ENCODE measurements at places on chromosomes 16 and 17.

DNA sequence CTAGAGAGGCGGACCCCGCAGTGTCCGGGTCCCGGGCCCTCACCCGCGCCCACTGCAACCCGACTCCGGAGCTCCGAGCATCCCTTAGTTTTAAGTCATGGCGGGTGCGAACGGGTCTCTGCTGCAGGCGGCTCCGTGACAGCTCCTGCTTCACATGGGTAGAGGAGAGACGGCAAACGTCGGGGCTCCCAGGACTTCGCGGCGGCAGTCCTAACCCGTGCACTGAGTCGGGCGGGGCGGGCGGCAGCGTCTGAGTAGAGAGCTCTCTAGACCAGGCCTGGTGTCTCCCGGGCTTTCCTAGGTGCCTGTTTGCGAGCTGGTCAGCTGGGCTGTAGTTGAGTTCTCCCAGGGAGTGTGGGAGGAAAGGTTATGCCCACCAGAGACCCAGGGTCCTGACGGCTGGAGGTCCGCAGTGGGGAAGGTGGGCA is 345 bp downstream of the TSC2 start:
- no peak for DNase-seq

GRCh38 chr16:71460236-71460635 is 1.8 kb downstream of the ZNF23 start:
- peak; percentile 74 for DNase-seq

- DNase-seq, result no peak
These were observed 139.1 kb upstream of the GSE1 start for GRCh38 chr16:85473909-85474620.

GRCh38 chr16:564690-565418 is 2.0 kb upstream of the NHLRC4 start:
- no peak for DNase-seq

- no peak for DNase-seq
These were observed 26.3 kb upstream of the SSTR5 start for GRCh38 chr16:1045993-1046911.

DNA sequence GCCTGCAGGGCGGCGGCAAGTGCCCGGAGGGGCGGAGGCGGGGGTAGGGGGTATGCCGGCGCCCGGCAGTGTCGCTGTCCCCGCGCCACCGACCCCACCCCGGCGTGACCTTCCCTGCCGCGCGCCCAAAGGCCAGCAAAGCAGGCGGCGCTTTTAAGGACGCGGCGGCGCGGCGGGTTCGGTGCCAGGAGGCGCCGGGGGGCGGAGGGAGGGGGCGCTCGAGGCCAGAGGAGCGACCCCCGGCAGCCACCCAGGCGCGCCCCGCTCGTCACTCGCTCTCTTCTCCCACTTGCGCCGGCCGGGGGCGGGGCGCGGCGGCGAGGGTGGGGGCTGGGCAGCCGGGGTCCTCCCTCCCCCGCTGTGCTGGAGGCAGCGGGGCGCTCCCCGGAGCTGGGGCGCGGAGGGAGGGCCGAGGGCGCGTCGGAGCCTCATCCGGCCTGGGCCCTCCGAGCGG is 8.6 kb upstream of the BAHCC1 start:
- DNase-seq, result no peak

All from SW 1271 (cell line).